ENCODE measurements at places on chromosomes 13 and 19. TPM values are rescaled to one million over a fixed set of nuclear protein-coding genes. Genes with fewer than 3 reads are reported as not detected.

GRCh38 chr13:30422054-30422839 lies at the start of gene UBE2L5:
Gene UBE2L5, plus strand, starts transcription at chr13:30422493. Its CDS starts 5,498 bp downstream, at chr13:30427991.
- H3K36me3 ChIP-seq = no peaks in the 10 kb centered on the region
- H3K27me3 ChIP-seq = peaks cover 4% of the 10 kb centered on the region
- peak; percentile 71 for DNase-seq
- H3K4me1 ChIP-seq = peaks cover 24% of the 10 kb centered on the region

DNA sequence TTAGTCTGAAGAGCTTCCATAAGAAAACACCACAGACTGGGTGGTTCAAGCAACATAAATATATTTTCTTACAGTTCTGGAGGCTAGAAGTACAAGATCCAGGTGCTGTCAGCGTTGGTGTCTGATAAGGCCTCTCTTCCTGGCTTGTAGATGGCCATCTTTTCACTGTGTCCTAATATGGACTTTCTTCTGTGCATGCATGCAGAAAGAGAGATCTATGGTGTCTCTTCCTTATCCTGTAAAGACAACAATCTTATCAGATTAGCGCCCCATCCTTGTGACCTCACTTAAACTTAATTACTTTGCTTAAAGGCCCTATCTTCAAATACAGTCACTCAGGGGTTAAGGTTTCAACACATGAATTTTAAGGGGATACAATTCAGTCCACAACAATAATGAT lies 14.1 kb upstream of the NDFIP2 start:
- peaks cover 2% of the 10 kb centered on the region for H3K4me1 ChIP-seq
- no peak overlapping the region for H3K4me3 ChIP-seq
- H3K27ac ChIP-seq = no peak overlapping the region
- DNase-seq = no peak

GRCh38 chr13:63551731-63552130 lies 2136.1 kb upstream of the PCDH20 start:
- no peaks in the 10 kb centered on the region for H3K27me3 ChIP-seq
- H3K4me3 ChIP-seq = no peak overlapping the region
- H3K36me3 ChIP-seq = no peaks in the 10 kb centered on the region
- DNase-seq = no peak
- H3K4me1 ChIP-seq = no peaks in the 10 kb centered on the region

FUT1 gene
- 0.23 TPM for total RNA-seq

JAK3 gene
- 172 TPM for total RNA-seq

APBA3 gene
- total RNA-seq = 46.2 TPM

DNA sequence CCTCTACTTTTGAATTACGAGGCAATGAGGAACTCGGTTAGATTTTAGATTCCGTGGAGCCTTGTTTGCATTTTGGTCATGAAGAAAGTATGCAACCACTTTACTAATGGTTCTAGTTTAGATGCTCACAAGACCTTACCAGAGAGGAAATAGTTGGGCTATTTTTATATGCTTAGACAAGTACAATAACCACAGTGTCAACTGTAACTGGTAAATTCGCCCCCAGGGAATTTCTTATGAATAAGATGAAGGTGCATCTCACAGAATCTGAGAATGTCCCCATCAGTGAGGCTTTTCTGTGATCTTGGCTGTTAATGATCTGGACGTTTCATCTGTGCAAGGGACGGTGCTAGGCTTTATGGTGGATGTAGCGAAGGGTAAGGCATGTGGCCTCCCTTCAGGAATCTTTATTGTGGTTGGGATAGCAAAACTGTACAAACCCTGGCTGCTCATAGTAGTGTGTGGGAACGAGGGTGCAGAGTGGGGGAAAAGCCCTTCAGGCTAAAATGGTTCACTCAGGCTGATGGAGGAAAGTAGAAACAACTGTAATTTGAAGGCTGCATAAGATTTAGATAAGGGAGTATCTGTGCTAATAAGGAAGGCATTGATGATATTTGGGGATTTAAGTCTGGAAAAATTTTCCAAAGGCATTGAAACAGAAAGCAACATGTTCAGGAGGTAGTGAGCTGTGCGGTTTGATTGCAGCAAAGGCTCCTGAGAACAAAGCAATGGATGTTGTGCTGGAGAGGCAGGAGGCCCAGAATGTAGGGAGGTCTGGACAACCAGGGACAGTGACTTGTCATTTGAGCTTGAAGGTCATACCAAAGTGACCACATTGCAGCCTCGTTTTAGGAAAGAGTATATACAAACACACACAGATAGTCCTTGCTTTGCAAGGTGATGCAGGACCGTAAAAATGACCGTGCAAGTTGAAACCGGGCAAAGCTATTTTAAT lies 28.4 kb downstream of the UBAC2 start:
- H3K36me3 ChIP-seq = peaks cover 42% of the 10 kb centered on the region
- peaks cover 70% of the 10 kb centered on the region for H3K4me1 ChIP-seq
- no peaks in the 10 kb centered on the region for H3K27me3 ChIP-seq
- H3K4me3 ChIP-seq = peak overlapping the region; percentile 66

- no peak overlapping the region for H3K4me3 ChIP-seq
- peaks cover 46% of the 10 kb centered on the region for H3K4me1 ChIP-seq
- peak; percentile 97 for DNase-seq
- H3K27me3 ChIP-seq = no peaks in the 10 kb centered on the region
- peaks cover 12% of the 10 kb centered on the region for H3K36me3 ChIP-seq
These were observed 14.4 kb downstream of the CIC start for GRCh38 chr19:42283188-42284065.

ZNF816 gene
- total RNA-seq = 14.0 TPM

GRCh38 chr19:41405776-41406175 lies 8.2 kb downstream of the BCKDHA start:
- H3K27ac ChIP-seq = no peak overlapping the region
- H3K4me3 ChIP-seq = no peak overlapping the region
- DNase-seq = no peak
- H3K27me3 ChIP-seq = no peaks in the 10 kb centered on the region
- peaks cover 11% of the 10 kb centered on the region for H3K4me1 ChIP-seq
- no peaks in the 10 kb centered on the region for H3K36me3 ChIP-seq

DHDH gene
- total RNA-seq = 3.2 TPM

GRCh38 chr19:39539518-39540332 lies at the start of gene EID2:
Gene EID2, minus strand, starts transcription at chr19:39540161. Its CDS starts 82 bp downstream, at chr19:39540079.
- H3K4me1 ChIP-seq = peaks cover 64% of the 10 kb centered on the region
- H3K27me3 ChIP-seq = no peaks in the 10 kb centered on the region
- peak within 1 kb of the TSS; percentile 97 for H3K4me3 ChIP-seq

DNA sequence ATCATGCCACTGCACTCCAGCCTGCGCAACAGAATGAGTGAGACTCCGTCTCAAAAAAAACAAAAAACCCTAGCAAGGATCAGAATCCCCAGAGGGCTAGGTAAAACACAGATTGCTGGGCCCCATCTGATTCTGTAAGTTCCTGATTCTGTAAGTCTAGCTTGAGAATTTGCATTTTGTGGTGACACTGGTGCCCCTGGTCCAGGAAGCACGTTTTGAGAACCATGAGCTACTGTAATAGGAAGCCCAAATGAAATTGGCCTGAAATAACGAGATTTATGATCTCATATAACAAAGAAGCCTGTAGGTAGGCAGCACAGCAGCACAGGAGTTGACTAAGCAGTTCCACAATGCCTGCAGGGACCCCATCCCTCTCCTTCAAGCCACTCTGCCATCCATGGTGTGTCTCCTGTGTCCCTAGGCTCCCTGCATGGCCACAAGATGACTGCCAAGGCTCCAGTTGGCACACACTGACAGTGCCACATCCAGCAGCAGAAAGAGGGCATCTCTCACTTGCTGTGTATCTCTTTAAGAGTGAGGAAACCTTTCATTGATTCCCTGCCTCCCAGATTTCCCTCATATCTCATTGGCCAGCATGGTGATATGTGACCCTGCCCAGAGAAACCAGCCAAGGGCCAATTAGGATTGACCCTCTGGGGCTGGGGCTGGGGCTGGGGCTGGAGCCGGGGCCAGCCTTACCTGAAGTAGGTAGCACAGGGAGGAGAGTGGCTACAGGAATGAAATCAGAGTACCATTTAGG lies 21.7 kb downstream of the SIPA1L3 start:
- DNase-seq = no peak
- H3K27ac ChIP-seq = no peak overlapping the region
- H3K4me1 ChIP-seq = peaks cover 8% of the 10 kb centered on the region
- peaks cover 5% of the 10 kb centered on the region for H3K36me3 ChIP-seq

DNA sequence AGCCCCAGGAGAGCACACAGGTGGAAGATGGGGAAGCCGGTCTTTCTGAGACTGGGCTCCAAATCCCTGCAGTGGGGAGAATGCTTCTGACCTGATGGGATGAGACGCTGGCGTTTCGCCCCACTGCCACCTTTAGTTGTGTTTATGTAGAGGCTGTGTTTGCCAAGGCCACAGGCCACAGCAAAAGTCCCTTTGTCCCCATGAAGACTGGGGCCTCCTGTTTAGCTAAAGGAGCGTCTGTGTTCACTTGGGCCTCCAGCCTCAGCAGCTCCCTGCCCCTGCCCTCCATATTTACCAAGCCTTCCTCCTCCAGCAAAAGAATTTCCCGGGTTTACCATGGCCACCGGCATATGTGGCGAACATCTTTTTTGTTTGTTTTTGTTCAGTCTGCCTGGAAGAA lies 10.4 kb upstream of the KLK14 start:
- no peak for DNase-seq
- no peak overlapping the region for H3K4me3 ChIP-seq
- H3K27ac ChIP-seq = no peak overlapping the region
- H3K4me1 ChIP-seq = peaks cover 17% of the 10 kb centered on the region
- H3K27me3 ChIP-seq = no peaks in the 10 kb centered on the region

- no peaks in the 10 kb centered on the region for H3K27me3 ChIP-seq
- no peaks in the 10 kb centered on the region for H3K4me1 ChIP-seq
- no peak for DNase-seq
- no peak overlapping the region for H3K27ac ChIP-seq
- no peaks in the 10 kb centered on the region for H3K36me3 ChIP-seq
- no peak overlapping the region for H3K4me3 ChIP-seq
These were observed 36.7 kb downstream of the ZAR1L start for GRCh38 chr13:32278426-32278825.

DNA sequence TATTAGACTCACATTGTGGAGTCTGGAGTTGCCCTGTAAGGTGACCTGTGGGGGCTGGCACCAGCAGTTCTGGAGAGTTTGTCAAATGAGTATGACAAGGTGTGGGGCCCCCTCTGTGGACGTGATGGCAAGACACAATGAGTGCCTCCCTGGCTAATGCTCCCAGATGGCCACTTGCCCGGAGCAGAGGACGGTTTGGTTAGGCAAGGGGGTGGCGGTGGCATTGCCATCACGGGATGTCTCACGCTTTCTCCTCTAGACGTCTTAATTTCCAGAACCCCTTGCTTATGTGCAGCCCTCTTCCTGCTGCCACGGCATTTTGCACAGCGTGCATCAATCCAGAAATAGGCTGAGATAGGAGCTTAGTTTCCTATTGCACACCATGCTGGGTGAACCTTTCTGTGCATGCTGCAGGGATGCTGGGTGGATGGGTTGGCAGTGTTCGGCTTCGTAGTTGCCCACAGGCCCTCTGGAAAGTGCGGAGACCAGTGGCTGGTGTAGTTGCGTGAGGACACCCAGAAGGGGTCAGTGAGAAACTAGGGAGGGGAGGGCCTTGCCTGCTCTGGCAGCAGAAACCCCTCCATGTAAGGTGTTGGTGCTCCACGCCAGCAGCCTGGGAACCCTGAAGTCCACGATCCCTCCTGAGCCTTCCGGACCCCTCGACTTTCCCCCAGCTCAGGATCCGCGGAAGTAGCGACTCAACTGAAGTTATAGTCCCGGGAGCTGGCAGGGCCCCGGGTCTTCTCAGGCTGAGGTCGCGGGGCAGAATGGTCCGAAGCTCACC lies 18.1 kb upstream of the LRP3 start:
- H3K27me3 ChIP-seq = peaks cover 2% of the 10 kb centered on the region
- H3K27ac ChIP-seq = peak overlapping the region; percentile 95
- peaks cover 36% of the 10 kb centered on the region for H3K4me1 ChIP-seq
- peak overlapping the region; percentile 91 for H3K4me3 ChIP-seq
- DNase-seq = peak; percentile 33
- H3K36me3 ChIP-seq = peaks cover 6% of the 10 kb centered on the region

- H3K36me3 ChIP-seq = peaks cover 88% of the 10 kb centered on the region
- peaks cover 55% of the 10 kb centered on the region for H3K4me1 ChIP-seq
- H3K27me3 ChIP-seq = no peaks in the 10 kb centered on the region
- peak overlapping the region; percentile 50 for H3K27ac ChIP-seq
- no peak overlapping the region for H3K4me3 ChIP-seq
- no peak for DNase-seq
These were observed 14.9 kb downstream of the FXYD5 start for GRCh38 chr19:35169221-35169995.

DNA sequence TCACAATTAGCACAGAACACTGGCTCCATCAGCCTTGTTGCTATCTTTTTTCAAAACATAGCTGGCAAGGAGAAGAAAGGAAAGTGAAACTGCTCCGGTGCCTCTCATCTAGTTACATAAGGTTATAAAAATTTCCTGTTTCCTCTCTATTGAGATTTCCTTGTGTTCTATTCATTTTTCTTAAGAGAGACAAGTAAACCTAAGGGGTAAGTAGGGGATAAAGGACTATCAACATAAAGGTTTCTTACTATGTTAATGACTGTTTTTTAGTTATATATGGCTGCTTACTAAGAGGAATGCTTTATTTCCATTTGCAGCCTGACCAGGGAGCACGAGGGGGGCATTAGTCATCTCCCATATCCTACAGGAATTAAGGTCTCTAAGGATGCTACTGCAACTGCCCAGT lies 73.2 kb upstream of the MLNR start:
- DNase-seq = peak; percentile 48
- H3K4me3 ChIP-seq = peak overlapping the region; percentile 70
- H3K27me3 ChIP-seq = no peaks in the 10 kb centered on the region
- H3K36me3 ChIP-seq = peaks cover 75% of the 10 kb centered on the region

DNA sequence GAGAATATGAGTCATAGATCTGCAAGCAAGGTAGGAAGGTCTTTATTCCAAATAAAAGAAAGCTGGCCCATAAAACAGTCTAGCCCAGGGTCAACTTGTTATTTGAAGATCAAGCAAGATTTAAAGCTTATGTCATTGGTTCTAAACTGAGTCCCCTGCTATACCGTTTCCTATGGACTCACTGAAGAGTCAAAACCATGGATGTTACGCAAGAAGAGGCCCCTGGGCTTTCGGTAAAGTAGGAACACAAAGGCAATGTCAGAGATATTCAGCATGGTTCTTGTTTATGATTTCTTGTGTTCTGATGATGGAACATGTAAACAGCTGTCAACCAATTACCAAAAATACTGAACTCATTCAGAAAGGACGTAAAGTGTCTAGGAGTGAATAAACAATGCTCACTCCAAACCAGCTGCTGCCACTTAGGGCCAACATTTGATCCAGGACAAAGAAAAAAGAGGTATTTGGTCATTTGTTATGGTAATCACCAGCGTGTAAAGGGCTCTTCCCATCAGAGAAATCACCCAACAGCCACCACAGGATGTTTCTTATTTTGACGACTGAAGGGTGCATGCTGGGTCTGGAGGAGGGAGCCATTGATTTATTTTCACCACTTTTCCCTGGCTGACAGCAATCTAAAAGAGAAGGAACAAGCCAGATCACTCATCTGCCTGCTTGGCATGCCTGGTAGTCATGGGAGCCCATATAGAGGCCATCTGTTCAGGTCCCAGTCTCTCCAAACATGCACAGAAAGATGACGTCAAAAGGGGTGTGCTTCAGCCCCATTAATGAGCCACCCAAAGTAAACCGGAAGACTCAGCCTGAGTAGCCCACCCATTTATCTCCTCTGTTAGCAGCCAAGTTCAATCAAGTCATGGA lies 68.3 kb downstream of the FGF14 start:
- no peak overlapping the region for H3K27ac ChIP-seq
- H3K27me3 ChIP-seq = no peaks in the 10 kb centered on the region
- DNase-seq = no peak
- H3K36me3 ChIP-seq = no peaks in the 10 kb centered on the region
- H3K4me3 ChIP-seq = no peak overlapping the region

Measured in activated CD4-positive, alpha-beta T cell treated with anti-CD3 and anti-CD28 coated beads, Interleukin-2, amount 10 ng/mL, durations not matched to agents 7 days and 5 days (primary cell).